ENCODE measurements at places on chromosomes 3 and 15.

GRCh38 chr3:110881069-110881468 lies 190.5 kb upstream of the NECTIN3 start:
- no peak for DNase-seq

GRCh38 chr3:150081084-150081483 lies 110.4 kb upstream of the PFN2 start:
- no peak for DNase-seq

- DNase-seq, result no peak
Measured at GRCh38 chr3:81152156-81152555, 609.3 kb downstream of the GBE1 start.

- no peak for DNase-seq
Measured at GRCh38 chr3:116977441-116977840, 267.9 kb downstream of the TUSC7 start.

DNA sequence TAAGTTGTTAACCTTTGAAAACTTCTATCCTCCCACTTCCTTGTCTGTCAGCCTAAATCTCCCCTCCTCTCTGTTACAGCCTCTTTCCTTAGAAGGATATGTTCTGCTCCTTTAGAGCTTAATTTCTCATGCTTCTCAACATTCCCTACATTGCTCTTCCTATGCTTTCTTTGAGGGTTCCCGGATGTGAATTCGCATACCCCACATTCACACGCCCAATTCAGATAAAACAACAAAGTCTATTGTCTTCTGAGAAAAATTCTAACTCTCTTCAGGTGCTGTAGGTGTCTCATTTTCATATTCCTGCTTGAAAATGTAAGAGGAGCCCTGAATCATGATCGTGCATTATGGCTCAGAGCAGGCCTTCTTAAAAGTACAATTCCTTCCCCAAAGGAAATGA lies 171.8 kb upstream of the DPH6 start:
- DNase-seq, result no peak

DNA sequence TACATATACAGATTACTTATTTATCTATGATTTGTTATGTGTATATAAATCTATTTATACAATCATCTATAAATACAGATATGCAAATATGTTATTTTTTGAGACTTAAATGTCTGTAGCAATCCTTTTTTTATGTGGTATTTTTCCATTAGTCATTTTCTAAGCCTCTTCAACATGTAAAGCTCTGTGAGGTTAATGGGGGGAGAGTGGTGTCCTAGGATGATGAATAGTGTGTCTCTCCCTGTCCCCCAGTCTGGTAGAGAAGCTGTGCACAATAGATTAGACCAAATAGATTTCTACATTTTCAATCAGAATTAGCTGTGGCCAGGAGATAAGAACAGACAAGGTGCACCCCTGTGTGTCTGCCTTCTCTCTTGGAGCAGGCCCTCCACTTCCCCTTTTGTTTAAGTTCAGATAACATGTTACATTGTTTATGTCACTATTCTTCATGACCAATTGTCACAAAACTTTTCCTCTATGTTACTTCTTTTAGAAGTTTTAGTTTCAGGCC lies 453.9 kb downstream of the LPP start:
- no peak for DNase-seq

DNA sequence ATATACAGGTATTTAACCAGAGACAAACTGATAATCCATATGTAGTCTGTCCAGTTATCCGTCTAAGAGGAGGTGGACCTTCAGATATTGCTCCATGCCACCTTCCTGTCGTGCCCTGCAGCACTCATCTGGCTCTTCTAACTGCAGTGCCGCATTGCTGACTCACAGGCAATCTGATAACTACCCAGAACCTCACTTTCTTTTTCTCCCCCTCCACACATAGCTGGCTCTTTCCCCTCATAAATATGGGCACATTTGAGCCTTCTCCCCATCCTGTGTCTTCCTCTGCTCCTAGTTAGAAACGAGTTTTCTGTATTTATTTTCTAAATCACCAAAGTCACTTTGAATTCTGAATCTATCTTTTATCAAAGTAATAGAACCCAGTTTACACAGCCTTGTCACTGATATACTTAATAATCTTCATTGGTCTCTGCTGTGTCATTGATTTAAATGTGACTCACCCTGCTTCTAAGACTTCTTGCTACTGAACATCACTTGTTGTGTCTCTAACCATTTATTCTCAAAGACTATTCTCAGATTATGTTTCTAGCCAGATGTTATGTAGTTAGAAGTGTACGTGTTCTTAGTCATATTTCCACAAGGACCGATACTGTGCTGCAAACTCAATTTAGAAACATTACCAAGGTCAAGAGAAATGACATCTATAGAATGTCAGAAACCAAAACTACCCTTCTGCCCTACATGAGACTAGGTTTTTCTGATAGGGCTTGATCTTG lies 17.4 kb upstream of the KCNMB2 start:
- DNase-seq, result no peak

DNA sequence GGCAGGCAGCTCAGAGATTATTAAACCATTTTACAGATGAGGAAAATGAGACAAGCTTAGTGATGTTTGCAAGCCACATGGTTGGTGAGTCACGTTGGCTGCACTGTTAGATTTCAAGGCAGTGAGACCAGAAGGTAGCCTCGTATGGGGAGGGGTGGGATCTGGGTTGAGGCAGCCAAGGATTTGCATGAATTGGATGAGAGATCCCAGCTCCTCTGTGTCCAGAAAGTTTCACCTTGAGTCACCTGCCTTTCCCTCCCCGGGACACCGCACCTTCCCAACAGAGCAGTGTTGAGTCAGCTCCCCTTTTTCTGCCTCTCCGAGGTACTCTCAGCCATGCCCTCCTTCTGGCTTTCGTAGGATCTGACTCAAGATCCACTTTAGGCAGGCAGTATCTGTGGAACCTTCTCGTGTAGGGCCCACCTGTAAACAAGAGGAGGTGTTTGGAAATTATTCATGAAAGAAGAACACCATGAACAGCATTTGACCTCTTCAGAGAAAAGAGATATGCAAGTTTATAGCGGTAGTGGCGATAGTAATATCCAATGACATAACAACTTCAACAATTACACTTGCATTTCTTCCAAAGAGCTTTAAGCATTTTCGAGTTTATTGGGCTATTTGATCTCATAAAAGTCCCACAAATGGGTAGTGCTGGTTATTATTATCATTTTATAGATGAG lies 46.8 kb upstream of the VPS8 start:
- no peak for DNase-seq

GRCh38 chr15:101168463-101168824 lies 83.4 kb downstream of the CHSY1 start:
- no peak for DNase-seq

DNA sequence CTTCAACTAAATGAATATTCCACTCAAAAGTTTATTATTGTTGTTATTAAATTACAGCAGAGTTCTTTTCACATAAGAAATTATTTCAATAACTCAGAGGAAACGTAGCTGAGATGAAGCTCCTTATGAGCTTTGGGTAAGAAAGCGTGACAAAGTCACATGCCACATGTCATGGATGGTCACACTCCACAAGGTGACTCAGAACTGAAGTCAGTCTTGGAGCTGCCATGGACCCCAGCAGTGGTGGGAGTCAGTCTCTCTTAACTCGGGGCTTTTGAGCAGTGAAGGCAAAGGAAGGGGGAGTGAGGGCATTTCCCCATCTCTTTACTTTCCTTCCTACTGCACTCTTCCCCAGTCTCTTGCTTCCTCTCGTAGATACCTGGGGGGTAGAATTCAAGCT lies 87.5 kb upstream of the FAM3D start:
- DNase-seq, result no peak

DNA sequence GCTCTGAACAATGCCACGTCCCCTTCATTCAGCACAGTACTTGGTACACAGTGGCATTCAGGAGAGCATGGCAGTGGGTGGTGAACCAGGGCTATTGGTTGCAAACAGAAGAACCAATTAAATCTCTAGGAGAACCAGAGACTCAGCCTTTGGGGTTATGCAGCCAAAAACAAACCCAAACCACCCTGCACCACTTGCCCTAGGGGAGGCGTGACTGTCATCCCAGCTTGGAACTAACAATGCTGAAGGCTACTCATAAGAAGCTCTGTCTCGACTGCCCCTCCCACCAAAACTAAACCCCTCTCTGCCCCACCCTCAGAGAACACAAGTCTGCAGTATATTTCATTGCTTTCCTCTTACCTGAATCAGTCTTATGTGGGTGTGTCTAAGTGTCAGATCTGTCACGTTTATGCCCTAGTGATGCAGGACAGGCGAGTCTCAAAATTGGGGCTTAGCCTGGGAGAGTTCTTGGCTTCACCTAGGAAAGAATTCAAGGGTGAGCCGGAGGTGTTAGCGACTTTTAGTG lies 15.2 kb upstream of the KLHL40 start:
- no peak for DNase-seq

DNA sequence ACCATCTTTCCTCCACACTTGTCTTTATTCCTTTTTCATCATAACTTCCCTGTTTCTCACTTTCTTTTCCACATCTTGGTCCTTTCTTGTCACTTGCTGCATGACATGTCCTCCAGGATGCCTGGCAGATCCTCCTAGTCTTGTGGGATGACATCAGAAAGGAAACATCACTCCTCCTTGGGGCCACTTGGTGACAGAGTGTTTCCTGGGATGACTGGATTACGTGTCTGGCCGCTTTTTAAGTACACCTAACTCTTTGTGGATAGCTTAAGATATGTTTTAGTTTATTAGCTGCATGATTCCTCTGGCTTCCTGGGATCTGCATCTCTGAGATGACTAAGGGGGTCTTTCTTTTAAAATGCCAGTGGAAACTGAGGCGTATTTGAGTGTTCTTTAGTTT lies 363.5 kb upstream of the FRG2C start:
- no peak for DNase-seq

DNA sequence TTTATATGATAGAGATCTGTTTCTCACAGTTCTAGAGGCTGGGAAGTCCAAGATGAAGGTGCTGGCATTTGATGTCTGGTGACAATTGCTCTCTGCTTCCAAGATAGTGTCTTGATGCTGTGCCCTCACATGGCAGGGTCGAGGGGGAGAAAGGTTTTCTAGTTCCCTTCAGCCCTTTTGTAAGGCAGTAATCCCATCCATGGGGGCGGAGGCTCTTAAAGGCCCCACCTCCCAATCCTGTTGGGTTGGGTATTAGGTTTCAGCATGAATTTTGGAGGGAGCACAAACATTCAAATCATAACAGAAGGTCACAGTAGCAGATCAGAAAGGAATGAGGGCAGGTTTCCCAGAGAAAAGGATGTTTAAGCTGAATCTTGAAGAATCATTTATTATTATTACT lies 601.7 kb upstream of the ZNF717 start:
- no peak for DNase-seq

DNA sequence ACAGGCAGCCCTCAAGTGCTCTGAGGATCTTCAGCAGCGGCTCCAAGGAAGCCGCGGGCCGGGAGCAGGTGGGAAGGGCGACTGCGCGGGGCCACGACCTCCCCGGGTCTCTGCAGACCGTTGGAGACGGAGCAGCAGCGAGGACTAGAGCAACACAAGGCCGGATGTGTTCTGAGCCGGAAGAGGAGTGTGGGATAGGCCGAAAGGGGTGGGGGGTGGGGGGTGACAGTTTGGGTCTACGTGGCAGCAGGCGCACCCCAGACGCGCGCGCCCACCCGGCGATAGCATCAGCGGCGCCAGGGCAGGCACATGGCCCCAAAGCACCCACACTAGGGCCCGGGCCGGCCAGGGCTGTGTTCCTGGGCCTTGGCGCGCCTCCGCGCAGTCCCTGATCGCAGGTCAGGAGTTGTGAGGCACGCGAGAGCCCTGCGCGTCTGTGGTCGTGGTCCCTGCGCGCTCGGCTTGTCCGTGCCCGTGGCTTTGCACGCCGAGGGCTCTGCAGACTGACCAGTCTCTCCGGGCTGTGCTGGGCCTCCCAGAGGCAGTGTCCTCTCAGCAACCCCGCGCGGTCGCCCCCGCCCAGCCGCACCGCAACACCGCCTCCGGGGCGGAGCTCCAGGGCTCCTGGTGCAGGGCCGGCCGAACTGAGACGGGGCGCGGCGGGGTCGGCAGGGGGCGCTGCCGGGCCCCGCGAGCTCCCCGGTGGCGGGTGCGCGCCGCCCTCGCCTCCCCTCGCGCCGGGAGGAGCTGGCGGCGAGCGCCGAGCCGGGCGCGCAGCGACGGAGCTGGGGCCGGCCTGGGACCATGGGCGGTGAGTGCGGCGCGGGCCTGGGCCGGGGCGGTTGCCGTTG lies at the start of gene PXYLP1:
TSS of gene PXYLP1 (plus strand) at position 725 of the 851 bp plus-strand sequence. CDS start 28,351 bp downstream, outside the sequence.
- peak; percentile 87 for DNase-seq

GRCh38 chr15:26967719-26968269 lies 3.2 kb upstream of the GABRG3 start:
- DNase-seq, result no peak

- no peak for DNase-seq
Measured at GRCh38 chr3:104825116-104825515, 541.6 kb upstream of the ALCAM start.

DNA sequence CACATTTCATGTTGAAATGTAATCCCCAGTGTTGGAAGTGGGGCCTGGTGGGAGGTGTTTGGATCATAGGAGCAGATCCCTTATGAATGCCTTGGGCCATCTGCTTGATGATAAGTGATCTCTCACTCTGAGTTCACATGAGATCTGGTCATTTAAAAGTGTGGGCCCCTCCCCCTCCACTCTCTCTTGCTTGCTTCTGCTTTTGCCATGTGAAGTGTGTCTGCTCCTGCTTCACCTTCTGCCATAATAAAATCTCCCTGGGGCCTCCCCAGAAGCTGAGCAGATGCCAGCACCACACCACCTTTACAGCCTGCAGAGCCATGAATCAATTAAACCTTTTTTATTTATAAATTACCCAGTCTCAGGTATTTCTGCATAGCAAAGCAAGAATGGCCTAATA lies 14.2 kb upstream of the CD200R1L start:
- DNase-seq, result peak; percentile 21

DNA sequence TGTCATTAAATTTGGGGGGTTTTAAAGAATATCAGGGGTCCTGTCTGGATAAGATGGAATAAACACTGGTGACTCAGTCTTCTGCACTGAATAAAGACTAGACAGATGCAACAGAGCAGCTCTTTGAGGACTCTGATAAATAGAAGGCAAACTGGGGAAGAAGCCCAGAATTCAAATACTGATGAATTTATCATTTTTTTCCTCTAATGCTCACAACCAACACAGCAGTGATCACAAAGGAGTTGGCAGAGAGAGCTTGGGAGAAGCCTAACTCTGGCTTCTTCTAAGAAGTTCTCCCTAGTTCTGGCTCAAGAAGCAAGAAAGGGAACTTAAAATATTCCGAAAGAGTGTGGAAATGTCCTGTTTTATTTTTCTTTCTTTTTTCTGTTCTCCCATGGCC lies 597.8 kb downstream of the FGF12 start:
- no peak for DNase-seq

GRCh38 chr3:39178553-39178952 lies 13.8 kb downstream of the XIRP1 start:
- no peak for DNase-seq

GRCh38 chr3:15330031-15330596 lies 2.3 kb downstream of the SH3BP5 start:
- no peak for DNase-seq

DNA sequence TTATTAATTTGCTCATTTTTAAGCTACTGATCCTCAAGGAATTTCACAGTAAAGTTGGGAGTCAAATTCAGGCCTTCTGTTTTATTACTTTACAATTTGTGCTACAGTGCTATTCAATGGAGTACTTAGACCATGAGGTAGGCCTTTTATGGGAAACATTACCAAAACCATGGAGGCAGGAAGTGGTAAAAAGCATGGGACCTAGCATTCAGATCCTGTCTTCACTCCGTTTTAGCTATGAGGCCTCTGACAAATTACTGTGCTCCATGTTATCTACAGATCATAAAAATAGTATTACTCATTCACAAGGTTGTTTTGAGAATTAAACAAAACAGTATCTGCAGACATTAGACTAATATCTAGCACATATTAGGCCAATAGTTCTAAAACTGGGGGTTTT lies 140.6 kb upstream of the SLITRK3 start:
- DNase-seq, result no peak

- DNase-seq, result no peak
Measured at GRCh38 chr15:79523266-79523665, 91.1 kb downstream of the MINAR1 start.

GRCh38 chr3:141273700-141274410 lies 42.2 kb downstream of the PXYLP1 start:
- no peak for DNase-seq
